ENCODE measurements at places on chromosomes 4 and X. TPM values are rescaled to one million over a fixed set of nuclear protein-coding genes. Genes with fewer than 3 reads are reported as not detected.

The UBQLN2 gene
- 45.4 TPM for total RNA-seq

DNA sequence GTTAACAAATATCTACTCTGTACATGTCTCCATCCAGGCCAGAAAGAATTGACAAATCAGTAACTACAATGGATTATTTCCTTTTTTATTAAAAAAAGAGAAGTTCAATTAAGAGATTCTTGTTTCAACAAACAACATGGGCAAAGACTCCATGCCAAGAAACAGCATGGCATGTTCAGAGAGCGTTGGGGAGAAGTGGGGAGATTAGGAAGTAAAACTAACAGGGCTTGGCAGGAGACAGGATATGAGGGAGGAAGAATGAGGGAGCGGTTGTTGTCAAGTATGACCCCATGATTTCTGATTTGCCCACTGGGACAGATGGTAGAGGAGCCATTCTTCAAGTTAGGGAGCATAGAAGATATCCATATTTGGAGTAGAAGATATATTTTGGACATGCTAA, 128.4 kb downstream of the RNF150 start:
- no peak for DNase-seq

DNA sequence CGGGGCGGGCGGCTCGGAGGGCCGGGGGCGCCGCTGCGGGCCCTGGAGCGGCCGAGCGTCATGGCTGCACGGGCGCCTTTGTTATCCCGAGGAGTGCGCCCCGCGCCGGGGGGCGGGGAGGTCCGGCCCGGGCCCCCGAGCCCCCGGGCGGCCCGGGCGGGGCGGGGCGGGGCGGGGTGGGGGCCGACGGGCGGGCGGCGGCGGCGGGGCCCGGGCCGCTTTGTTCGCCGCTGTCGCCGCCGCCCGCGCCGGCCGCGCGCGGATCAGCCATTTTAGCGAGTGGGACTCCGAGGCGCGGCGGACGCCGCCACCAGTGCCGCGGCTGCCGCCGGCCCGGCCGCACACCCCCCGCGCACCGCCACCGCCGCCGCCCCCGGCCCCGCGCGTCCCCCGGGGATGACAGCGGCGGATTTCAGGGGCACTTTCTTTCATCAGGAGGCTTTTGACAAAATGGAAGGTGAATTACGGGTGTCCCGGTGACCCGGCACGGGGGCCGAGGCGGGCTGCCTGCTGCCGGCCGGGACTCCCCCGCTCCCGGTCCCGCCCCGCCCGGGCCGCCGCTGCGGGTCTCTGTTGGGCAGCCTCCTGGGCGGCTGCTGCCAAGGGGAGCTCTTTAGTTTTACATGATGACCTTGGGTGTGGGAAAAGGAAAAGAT, 1.2 kb downstream of the HMGB3 start:
- DNase-seq: peak; percentile 6

The PABPC1L2A gene
- total RNA-seq: not detected

The STPG2 gene
- total RNA-seq: 1.5 TPM

DNA sequence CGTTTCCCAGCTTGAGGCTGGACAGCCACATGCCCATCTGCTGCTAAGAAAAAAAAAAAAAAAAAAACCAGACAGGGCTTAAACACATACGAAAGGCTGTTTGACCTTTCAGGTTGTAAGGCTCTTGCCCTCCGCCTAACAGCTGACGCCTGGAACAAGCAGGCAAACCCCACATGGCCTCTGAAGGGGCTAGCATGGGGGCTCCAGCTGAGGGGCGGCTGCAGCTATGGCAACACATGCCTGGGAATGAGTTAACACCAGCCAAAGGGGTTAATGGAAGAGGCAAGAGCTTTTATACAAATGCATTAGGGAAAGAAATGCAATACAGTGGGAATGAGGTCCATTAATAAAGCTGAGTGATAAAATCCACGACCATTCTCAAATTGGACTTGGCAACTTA, 183.6 kb downstream of the ENOX2 start:
- no peak for DNase-seq

The DCAF8L2 gene
- total RNA-seq: not detected

The SUPT20HL2 gene
- total RNA-seq: not detected

- no peak for DNase-seq
Observed at GRCh38 chr4:22488106-22488505, 27.8 kb downstream of the ADGRA3 start.

DNA sequence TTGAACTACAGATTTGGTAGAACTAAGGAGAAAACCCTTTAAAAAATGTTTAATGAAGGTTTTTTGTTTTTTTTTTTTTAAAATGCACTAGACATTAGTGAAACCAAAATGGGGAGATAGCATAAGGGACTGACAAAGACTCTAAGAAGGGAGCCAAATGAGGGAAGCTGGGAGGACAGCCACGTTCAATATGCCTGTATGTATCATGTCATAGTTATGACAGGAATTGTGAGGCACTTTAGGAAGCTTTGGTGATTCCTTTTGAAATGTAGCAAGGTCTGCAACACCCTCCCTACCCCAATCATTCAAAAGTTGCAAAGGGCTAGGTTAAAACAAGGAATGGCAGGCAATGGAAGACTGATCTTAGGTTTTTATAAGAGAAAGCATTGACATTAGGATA, 526.0 kb downstream of the TLL1 start:
- no peak for DNase-seq

DNA sequence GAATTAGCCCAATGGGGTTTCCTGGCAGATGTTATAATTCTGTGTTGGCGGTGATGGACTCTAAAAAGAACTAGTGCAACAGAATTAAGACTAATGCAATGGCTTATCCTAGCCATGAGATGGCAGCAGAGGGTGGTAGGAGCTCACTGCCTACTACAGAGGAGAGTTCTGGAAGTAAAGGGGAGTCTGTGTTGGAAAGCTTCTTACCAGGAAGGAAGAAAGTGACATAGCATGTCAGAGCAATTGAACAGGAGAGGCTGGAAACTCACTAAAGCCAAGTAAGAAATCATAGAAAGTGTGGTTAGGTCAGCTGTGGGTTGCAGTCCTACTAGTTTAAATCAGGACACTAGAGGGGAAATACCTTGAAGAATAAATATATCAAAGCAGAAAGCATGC, 6.3 kb upstream of the TRPC5OS start:
- DNase-seq: peak; percentile 30

- DNase-seq: no peak
Observed at GRCh38 chr4:68906780-68907137, 44.8 kb downstream of the UGT2A3 start.
